ENCODE measurements at places on chromosomes 5 and 9.

- DNase-seq, result no peak
These were observed 17.7 kb downstream of the SLC28A3 start for GRCh38 chr9:84322828-84323227.

GRCh38 chr9:118596374-118597015 lies 772.7 kb downstream of the BRINP1 start:
- DNase-seq, result no peak

GRCh38 chr9:100848726-100849125 lies 179.8 kb upstream of the PLPPR1 start:
- no peak for DNase-seq

DNA sequence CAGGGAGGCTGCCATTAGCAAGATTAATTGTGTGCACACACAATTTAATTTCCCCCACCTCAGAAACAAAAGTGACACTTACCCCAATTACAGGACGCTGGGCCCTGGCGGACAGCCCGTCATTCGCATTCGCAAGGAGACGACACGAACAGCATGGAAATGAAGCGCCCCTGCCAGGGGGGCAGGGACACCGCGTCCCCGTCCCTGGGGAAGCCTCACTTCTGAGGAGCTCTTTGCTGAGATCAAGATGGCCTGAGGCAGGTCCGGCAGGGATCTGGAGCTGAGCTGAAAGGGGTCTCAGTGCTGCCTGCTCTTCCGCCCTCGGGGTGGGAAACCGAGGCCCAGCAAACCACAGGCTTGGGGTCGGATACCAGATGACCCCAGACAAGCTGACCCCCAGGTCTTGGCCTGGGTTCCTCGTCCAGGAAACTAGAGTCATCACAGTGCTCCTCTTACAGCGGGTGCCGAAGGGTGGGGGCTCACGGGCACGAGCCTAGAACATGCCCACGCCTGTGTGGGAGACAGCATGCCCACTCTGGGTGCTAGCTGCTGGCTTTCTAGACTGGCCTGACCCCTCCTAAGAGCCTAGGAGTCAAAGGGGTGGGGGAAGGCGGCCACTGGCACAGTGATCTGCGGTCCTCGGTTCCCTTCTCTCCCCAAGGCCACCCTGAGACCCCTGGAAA lies 103.2 kb downstream of the VAV2 start:
- no peak for DNase-seq

DNA sequence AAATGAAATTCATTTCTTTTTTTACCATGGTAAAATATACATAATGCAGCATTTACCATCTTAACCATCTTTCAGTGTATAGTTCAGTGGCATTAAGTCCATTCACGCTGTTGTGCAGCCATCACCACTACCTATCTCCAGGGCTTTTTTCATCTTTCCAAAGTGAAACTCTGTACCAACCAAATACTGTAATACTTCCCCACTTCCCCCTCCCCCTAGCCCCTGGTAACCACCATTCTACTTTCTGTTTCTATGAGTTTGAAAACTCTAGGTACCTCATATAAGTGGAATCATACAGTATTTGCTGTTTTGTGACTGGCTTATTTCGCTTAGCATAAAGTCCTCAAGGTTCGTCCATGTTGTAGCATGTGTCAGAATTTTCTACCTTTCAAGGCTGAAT lies 23.4 kb downstream of the SPAAR start:
- DNase-seq, result no peak
